ENCODE measurements at places on chromosomes 1 and 21.

DNA sequence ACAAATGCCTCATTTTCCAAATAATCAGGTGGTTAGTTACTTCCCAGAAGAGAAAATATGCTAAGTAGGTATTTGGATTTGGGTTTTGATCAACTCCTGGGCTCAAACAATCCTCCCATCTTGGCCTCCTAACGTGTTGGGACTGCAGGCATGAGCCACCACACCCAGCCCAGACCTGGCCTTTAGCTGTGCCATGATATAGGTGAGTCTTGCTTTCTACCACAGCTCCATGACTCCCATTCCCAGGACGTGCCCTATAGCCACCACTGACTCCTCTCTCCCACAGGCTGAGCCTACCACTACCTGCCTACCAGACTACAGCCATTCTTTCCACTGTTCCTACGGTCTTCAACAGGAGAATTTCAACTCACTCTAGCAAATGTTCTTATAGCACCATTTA, 1.8 kb upstream of the SLC1A7 start:
- no peak for DNase-seq

DNA sequence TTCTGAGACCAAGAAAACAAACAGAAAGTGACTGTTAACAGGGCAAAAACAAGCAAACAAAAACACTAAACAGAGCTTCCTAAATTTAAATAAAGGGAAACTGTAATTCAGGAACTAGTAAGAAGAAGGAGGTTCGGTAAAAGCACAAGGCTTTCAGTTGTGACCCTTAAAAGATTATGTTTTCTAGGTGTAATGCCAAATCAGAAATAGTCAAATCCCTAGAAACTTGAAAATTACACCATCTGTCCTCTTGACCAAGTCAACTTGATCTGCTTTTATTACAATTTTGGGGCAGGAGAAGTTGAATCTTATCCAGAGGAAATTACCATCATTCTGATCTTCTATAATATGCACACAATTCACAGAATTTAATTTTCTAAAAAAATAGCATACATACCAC, 754.0 kb upstream of the ADGRL4 start:
- DNase-seq, result no peak

DNA sequence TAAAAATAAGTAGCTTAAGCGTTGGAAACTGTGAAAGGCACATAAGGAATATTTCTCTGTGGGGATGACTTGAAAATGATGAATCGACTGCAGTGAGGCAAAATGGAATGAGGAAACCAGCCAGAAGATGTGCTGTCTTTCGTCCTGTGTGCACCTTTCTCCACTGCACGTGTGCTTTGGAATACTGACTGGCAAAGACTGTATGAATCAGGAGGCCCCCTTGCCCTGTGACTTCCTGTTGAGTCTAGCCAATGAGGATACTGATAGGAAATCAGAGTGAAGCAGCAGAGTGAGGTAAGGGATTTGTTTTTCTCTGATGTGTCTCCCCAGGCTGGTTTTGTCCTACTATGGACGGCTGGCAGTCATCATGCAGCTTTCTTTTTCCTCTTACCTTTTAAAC, 118.2 kb upstream of the ADGRL4 start:
- DNase-seq, result no peak

DNA sequence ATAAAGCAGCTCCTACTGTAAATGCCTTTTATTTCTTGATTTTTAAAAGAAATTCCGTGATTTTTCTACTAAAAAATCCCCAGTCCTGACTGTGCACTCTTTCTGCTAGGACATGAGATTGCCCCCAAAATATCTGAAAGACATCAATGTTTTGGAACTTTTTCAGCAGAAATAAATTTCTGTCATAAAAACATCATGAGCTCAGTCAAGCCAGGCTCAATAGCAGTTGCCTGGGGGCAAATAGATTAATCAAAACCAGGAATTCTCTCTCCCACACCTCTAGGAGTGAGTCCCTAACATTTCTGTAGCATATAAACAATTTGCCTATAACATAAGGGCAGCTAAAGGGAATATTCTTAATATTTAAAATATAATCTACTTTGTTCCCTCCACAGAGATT, 654.1 kb downstream of the PTPRC start:
- no peak for DNase-seq

- DNase-seq, result no peak
Observed at GRCh38 chr1:17021896-17022295, 10.2 kb upstream of the ATP13A2 start.

GRCh38 chr1:197141575-197141974, 4.9 kb downstream of the ASPM start:
- no peak for DNase-seq

DNA sequence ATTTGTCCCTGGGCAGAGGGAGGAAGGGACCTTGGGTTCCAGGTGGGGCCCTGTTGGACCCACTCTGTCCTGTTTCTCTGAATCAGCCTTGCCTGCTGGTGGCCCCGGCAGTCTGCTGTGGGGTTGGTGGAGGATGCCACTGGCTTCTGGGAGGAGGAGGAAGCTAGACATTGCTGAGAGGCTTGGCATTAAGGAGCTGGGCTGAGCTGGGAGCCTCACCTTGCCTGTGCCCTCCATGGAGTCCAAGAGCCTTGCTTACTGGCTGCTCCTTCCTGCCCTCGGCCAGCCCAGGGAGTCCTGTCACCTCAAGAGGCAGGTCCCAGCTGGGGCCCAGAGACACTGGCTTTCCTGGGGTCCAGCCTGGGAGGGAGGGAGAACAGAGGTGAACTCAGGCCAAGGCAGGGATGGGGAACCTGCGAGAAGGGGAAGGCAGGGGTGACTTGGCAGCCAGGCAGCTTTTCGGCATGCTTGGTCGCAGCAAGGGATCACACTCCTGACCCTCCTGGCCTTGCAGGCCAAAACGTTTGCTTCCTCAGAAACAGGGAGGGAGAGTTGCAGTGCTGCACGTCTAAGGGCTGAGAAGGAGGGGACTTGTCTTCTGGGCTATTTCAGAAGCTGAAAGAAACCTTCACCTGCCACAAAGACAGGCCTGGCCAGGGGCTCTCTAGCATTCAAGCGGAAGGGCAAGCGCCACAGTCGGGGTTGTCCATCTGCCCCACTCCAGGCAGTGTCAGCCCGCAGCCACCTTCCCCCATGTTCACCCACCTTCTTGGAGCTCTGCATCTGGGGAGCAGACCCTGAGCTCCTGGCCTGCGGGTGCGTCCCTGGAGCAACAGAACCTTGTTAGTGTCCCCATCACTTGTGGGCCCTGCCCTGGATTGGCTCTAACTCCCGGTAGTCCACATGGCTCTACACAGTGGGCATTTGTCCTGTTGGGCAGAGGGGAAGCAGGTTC, 8.9 kb downstream of the TMEM201 start:
- no peak for DNase-seq

- no peak for DNase-seq
Observed at GRCh38 chr1:228723287-228723686, 12.0 kb upstream of the RHOU start.

DNA sequence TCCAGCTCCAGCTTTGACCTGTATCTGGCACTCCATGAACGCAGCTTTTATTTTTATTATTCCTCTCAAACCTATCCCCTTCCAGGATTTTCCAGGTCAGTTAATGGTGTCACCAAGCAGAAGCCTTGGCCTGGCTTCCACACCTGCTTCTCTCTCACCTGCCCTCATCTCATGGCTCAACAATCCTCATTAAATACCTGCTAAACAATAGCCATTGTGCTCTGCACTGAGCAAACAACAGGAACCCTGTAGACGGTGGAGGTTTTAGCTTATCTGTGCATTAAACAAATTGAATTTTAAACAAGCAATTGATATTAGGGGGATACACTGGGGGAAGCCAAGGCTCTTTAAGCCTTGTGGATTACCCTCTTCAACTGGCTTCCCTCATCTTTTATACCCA, 15.3 kb downstream of the PYCR2 start:
- no peak for DNase-seq

DNA sequence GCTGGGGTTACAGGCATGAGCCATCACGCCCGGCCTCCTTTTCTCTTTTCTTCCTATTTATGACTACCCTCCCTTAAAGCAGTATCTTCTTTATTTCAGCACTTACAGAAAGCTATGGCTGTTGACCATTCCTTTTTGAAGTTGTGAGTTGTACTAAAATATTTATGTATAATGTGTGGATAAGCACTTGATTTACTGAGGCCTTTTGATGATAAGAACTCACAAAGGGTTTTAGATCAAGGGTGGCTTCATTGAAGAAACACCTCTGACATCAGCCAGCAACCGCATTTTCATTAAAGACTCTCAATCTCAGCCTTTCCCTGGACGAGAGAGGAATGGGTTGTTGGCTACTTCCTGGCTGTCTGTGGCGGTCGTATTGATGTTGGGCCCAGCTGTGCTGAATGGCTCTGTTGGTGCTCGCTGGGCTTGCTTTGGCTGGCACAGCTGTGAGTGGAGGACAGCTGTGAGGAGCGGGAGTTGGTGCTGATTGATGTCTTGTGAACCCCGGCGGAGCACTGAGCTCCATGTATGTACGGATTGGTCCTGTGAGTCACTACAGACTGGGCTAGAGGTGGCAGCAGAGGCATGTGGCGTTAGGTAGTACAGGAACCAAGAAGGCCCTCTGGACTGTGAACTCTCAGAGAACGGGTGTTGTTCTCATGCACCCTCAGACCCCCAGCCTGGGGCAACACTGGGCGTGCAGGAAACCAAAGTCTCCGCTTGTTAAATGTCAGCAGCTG, 208.8 kb downstream of the KIF26B start:
- no peak for DNase-seq

All from transverse colon (tissue), 4 donors.